ENCODE measurements at places on chromosomes 2 and 18.

DNA sequence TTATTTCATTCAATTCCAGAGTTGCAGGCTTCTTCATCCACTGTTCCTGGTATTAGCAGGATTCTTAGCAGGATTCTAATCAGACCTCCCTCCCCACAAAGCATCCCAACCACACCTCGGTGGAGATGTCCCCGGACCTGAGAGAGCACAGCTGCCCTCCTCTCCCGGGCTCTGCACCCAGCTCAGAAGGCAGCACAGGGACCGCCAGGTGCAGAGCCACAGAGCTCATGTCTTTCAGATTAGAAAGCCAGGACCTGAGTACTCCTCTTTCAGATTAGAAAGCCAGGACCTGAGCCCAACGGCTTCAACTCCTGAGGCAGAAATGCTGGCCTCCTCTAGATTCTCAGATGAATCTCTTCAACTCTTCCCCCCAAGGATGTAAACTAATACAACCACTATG, 152.3 kb downstream of the MYO5B start:
- DNase-seq: no peak

DNA sequence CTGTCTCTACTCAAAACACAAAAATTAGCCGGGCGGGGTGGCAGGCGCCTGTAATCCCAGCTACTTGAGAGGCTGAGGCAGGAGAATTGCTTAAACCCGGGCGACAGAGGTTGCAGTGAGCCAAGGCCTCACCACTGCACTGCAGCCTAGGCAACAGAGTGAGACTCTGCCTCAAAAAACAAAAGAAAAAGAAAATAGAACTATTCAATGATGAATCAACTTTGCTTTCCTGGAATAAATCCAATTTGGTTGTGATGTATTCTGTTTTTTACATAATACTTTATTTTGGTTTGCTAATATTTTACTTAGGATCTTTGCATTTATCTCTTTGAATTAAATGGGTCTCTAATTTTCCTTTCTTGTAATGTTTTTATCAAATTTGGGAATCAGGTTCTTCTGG, 86.3 kb upstream of the MBOAT2 start:
- no peak for DNase-seq

DNA sequence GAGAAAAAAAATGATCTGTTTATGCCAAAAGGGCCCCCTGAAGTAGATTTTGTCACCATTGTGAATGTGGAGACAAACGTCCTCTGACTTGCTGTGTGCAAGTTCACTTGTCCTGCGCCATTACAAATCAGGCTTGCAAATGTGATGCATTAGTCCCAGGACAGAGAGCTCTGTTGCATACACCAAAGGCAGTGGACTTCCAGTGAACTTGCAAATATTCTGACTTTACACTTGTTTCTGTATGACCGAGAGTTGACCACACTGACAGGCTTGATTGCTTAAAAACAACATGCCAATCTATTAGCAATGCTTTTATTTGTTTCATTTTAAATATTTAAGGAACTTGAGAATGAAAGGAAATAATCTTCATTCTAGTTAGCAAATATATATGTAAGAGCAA, 293.2 kb downstream of the PLCL1 start:
- no peak for DNase-seq

DNA sequence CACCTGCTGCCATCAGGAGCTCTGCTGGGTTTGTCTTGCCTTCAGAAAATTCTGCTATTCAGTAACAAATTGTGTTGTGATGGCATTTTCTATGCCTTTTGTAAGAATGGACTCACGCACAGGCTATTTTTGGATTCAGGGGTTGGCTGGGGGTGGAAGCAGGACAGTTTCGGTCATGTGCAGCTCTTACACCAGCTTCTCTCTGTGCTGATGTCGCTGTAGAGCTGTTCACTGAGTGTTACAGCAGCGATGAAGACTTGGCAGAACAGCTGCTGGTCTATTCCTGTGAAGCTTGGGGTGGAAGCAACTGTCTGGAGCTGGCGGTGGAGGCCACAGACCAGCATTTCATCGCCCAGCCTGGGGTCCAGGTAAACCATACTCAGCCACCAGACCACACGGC, 49.2 kb downstream of the TRPM8 start:
- DNase-seq: no peak

GRCh38 chr2:195659982-195660890, 3.2 kb downstream of the SLC39A10 start:
- DNase-seq: no peak

GRCh38 chr18:34595690-34596089, 114.4 kb upstream of the DTNA start:
- DNase-seq: no peak

DNA sequence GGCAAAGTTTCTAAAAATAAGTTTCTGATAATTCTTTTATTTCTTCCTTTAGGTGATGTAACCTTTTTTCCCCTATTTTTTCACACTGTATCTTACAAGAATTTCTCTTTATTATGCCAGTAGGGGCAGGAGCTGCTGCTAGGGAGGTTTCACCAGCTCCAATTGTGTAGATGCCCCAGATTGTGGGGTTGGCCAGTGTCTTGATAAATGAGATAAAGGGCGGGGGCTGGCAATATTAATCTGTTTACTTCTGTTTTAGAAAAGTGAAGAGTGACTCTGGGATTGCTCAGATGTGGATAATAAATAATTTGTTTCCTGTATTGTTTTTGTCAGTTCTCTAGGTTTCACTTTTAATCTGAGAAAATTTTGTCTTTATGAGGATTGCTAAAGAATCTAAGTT, 190.4 kb downstream of the MC4R start:
- DNase-seq: no peak

- no peak for DNase-seq
These were observed 5.5 kb downstream of the WDR75 start for GRCh38 chr2:189446780-189447179.

GRCh38 chr2:71882949-71883472, 264.7 kb downstream of the CYP26B1 start:
- no peak for DNase-seq

DNA sequence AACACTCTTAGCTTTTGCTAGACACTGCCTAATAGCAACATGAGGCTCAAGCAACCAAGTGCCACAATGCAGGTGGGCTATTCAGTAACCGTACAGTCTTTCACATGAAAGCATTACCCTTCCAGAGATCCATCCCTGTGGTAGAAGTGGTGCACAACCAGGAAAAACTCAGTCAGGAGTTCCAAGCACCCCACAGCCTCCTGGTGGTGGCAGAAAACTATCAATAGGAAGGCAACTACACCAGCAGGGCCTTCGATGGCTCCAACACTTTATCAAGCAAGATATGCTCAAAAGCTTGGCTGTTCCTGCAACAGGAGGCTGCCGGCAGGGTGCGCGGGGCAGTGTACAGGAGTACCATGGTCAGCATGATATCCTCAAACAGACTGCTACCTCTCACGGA, 176.1 kb upstream of the DLGAP1 start:
- DNase-seq: no peak

DNA sequence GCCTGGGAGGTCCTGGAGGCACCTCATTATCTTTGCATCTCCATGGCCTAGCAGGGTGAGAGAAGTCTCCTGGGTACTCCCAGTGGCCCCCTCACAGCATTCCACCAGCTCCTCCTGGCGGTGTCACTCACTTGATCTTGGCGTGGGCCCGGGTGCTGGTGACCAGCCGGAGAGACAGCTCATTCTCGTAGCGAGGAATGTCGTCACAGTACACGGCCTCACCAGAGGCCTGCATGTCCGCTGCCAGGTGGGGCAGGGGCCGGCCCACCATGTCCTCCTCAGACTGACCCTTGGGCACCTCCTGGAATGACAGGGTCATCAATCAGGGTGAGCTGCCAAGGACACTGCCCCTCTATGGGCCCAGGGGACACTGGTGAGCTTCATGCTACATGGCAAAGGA, 42.4 kb downstream of the XDH start:
- DNase-seq: no peak

GRCh38 chr18:293536-293935, 25.7 kb upstream of the THOC1 start:
- no peak for DNase-seq

DNA sequence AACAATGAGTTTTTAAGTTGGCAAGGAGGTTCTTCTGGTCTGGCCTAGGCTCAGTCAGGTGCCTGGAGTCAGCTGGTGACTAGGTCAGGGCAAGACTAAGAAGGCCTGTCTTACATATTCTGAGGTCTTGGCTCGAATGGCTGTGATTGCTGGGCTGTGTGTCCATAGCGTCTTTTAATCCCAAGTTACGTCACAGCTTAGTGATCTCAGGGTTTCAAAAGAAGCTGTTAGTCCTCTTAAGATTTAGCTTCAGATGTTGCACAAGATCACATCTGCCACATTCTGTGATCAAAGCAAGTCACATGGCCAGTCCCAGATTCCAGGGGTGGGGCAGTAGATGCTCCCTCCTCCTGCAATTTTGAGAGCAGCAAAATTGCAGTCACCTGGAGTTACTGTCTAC, 61.3 kb downstream of the PKP4 start:
- no peak for DNase-seq

DNA sequence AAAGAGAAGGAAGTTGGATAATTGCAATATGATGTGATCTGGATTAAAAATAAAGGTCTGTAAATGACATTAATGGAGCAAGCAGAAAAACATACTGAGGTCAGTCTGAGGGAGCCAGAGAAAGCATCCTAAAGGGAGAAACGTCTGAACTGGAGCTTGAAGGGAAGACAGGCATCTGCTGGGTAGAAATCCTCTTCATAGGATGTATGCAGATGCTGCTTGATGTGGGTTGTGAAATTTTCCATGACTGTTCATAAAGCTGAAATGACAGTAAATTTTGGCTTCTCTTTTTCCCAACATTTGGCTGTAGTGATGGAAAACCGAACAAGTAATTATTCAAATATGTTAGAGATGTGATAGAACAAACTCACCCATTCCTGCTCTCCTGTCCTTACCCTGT, 287.6 kb downstream of the CAMKMT start:
- DNase-seq: no peak

GRCh38 chr2:118852605-118853128, 5.2 kb upstream of the EN1 start:
- DNase-seq: no peak

- no peak for DNase-seq
These were observed 298.8 kb downstream of the SRBD1 start for GRCh38 chr2:45312275-45312674.

All from NCI-H187 treated with DMSO at 0.1 percent for 48 hours (cell line).